ENCODE measurements at places on chromosomes 7 and 10.

DNA sequence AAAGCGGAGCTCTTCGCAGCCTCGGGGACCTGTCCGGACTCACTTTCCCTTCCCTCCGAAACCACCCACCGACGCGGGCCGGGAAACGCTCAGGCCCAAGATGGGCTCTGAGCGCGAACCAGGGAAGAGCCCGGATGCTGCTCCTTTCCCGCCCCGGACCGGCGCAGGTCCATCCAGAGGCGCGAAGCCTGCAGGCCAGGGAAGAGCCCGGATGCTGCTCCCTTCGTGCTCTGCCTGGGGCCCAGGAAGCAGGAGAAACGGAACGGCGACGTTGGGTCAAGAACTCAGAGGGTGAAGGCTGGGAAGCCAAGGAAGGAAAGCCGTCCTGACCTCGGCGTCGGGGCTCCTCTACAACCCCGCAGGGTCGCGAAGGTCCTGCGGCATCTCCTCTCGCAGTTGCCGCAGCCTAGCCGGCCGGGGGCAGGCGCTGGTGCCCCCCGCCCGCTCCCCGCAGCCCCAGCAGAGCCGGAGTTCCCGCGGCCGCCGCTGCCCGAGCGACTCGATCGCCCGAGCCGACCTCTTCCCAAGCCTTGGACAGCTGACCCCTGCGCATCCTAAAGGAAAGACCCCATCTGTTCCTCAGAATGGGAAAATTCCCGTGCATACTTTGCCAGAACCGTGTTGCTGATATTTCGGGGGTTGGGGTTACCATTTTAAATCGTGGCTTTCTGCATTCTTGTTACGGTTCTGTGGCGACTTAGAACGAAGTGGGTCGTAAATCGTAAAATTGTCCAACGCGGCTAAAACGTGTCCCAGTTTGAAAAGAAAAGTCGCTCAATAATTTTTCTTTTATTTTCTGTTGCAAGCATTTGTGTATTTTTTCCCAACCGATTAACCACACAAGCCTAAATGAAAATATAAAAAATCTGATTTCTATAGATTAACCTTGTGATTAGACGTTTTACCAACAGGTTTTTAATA is 7.5 kb downstream of the HOXA1 start:
- DNase-seq: no peak

DNA sequence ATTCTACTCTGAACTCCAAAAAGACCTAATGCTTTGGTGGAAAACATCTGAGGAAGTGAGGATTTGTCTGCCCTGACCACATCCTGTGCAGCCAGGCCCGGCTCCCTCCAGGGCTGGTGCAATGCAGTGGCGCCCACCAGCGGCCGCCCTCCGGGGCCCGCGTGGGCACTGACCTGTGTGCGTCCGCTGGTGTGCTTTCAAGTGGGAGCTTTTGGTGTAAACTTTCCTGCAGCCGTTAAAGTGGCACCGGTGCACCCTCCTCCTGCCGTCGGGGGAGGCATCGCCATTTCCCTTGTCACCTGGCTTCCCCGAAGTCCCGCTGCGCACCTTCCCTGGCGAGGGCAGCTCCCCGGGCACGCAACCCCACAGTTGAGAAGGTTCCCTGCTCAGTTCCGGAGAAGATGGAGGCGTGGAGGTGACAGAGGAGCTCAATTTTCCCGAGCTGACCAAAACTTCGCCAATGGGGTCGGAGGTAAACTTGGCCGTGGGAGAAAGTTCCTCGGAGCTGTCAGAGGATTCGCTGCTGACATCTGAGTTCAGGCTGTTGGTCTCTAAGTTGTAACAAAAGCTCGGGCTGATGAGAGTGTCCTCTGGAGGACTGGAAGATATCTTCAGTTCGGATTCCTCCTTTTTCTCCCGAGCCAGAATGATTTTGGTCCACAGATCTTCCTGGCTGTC is 3.4 kb downstream of the KLF6 start:
- no peak for DNase-seq

DNA sequence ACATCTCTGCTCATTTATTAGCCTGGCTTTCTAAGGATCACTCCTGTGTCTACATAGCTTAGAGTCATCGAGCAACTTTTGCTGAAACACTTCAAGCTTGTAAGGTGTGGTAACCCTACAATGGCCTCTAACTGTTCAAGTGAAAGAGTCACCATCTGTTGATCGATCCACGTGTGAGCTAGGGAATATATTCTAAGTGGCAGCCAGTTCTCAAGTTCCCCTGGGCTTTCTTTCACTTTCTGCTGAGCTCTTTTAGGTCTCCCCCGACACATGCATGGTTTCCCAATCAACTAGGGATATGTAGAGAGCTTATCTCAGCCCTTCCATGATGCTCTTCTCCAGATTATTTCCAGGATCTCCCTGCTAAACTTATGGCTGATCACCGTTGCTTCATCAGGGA is 15.5 kb downstream of the AOAH start:
- DNase-seq: no peak

DNA sequence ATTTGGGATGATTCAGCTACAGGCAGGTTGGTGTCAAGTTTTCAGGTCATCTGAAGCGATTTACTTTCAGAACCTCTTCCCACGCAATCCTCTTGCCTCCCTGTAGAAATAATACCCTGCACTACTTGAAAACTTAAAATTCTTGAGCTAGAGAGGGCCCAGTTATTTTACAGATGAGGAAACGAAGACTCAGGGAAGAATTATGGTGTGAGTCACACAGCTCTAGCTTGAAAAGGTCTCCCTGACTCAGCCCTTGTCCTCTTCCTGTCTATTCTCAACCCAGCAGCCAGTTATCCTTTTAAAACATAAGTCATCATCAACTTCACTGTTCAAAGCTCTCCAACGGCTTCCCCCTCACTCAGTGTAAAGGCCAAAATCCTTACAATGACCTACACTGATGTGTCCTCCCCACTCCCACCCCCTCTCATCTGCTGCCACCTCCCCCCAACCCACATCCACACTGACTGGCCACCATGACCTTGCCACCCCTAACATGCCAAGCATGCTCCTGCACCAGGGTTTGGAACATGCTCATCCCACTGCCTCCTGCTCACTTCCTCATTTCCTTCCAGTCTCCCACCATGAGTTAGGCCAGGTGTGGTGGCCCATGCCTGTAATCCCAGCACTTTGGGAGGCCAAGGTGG is 3.4 kb downstream of the DNMBP start:
- DNase-seq: no peak

GRCh38 chr10:25707976-25708671 is 225.9 kb upstream of the MYO3A start:
- DNase-seq: no peak

GRCh38 chr10:69781576-69781975 is 20.1 kb upstream of the COL13A1 start:
- no peak for DNase-seq

GRCh38 chr10:105354010-105354409 is 712.9 kb downstream of the SORCS3 start:
- DNase-seq: no peak

- no peak for DNase-seq
These were observed 1.7 kb upstream of the LFNG start for GRCh38 chr7:2517678-2518507.

GRCh38 chr10:57338823-57339558 is 928.7 kb downstream of the IPMK start:
- DNase-seq: no peak

GRCh38 chr7:359766-360361 is 69.9 kb downstream of the FOXL3 start:
- no peak for DNase-seq

GRCh38 chr10:78947226-78947625 is 121.5 kb upstream of the ZMIZ1 start:
- no peak for DNase-seq

- no peak for DNase-seq
These were observed 21.4 kb downstream of the STAMBPL1 start for GRCh38 chr10:88901206-88901983.

- no peak for DNase-seq
These were observed 156.9 kb upstream of the PCBD1 start for GRCh38 chr10:71045204-71045809.

DNA sequence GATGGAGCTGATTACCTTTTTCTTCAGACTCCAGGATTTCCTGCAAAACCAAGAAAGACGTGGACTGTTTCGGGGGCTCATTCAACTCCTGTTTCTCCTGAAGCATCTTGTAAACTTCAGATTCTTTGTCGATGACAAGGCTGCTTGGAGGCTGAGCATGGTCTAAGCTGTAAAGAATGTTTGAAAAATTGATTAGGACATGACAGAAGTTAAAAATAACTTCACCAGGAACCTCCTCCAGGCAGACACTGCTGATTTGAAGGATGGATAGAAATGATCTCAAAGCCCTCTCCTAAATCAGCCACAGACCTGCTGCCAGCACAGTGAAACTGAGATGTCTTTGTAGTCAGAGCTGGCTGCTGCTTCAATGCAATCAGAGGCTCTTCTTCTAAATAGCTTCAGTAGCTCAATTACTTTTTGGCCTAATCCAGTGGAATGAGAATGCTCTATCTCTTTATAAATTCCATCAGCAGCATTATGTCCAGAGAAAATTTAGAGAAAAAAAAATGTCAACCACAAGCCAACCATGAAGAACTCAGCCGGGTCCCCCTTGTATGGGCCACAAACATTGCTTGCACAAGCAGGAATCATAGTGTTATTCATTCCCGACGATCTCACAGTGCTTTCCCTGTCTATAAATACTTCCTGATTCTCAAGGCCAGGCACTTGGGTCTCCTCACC is 43.5 kb downstream of the PDLIM1 start:
- DNase-seq: no peak

- DNase-seq: no peak
These were observed 642.5 kb downstream of the ACTR3B start for GRCh38 chr7:153401795-153402720.

GRCh38 chr10:43322769-43323168 is 48.7 kb upstream of the FXYD4 start:
- peak; percentile 33 for DNase-seq

DNA sequence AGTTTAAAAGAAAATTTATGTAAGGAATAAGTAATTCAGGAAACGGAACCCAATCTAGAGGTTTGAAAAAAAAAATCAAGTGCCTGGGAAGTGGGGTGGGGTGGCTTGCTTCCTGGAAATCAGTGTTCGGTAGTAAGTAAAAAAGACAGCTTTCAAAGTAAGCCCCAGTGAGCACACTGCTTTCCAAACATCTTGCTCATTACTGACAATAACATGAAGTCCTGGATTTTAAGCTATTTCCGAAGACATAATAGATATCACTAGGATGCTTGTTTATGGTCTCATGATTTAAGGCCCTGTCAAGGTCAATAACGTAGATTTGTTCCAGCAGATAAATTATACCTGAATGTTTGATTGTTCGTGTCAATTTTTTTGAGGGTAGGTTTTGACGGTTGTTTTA is 1.3 kb downstream of the STAMBPL1 start:
- DNase-seq: no peak

- no peak for DNase-seq
These were observed 252.5 kb upstream of the VWC2 start for GRCh38 chr7:49520951-49521350.

DNA sequence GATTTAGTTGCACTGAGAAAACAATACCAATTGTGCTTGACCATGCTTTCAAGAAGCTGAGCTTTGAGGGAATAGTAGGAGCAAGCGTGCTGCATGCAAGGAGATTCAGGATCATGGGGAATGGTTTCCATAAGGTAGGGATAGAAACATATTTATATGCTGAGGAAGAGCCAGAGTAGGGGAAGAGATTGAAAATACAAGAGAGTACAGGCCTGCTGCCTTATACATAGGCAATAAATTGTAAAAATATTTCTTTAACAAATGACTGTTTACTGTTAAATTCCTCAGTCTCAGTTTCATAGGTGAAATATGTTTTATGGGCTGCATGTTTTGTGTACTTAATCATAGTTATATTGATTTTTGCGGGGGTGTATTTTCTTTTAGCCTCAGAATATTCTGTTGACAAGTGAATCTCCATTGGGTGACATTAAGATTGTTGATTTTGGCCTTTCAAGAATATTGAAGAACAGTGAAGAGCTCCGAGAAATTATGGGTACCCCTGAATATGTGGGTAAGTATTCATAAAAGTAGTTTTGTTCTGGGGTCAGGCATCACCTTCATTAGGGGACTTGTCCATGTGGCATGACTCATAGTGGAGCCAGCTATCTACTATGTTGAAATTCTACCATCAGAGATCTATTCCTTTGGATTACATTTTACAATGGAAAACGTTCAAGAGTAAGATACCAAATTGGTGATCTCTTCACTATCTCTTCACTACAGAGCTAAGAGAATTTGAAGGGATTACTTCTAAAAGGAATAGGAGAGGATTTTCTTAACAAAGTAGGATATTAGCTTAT is 36.5 kb downstream of the STK17A start:
- no peak for DNase-seq

GRCh38 chr10:125201108-125201524 is 40.8 kb upstream of the CTBP2 start:
- DNase-seq: no peak

DNA sequence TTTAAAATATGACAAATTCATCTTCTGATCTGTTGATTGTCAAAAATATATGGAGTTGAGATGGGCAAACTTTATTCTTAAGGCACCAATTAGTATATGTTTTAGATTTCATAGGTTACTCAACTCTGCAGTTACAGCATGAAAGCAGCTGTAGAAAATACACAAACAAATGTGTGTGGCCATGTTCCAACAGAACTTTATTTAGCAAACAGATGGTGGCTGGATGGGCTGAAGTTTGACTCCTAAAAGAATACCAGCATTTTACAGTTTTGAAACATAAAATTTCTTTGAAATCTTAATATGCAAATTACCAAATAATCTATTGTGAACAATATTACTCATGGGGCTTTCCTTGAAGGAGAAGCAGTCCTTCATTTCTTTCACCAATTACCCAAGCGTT is 1206.0 kb upstream of the LRRTM3 start:
- DNase-seq: no peak

DNA sequence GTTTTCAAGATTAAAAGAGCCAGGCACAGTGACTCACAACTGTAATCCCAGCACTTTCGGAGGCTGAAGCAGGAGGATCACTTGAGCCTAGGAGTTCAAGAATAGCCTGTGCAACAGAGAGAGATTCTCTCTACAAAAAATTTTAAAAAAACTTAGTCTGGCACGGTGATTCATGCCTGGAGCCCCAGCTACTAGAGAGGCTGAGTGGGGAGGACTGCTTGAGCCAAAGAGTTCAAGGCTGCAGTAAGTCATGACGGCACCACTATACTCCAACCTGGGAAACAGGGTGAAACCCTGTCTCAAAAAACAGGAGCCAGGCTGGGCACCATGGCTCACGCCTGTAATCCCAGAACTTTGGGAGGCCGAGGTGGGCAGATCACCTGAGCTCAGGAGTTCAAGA is 86.6 kb upstream of the KCTD7 start:
- DNase-seq: no peak

GRCh38 chr7:43653891-43654504 is 71.1 kb downstream of the STK17A start:
- DNase-seq: no peak

DNA sequence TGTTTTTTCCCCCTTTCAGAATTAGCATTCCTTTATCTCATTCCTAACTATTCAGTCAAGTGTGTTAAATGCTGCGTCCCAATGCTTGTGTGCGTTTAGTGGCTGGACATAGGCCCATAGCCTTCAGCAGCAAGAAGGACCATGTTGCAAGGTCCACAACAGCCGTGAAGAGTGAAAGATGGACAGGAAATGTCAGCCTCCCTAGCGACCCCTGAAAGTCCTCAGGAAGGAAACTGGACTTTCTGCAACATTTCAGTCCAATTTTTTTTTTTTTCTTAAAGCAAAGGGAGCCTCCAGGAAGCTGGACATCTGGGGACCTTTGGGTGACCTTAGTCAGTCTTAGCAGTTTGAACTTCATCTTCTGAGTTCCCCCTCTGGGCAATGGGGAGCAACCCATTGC is 550.7 kb upstream of the MGMT start:
- no peak for DNase-seq

Measured in stimulated activated CD8-positive, alpha-beta memory T cell treated with anti-CD3 and anti-CD28 coated beads, Interleukin-4, amount 100 ng/mL, for 1 hour (primary cell).